Smooth muscle cell of the pulmonary artery (primary cell): ENCODE measurements at places on chromosomes 13 and 19. TPM values are rescaled to one million over a fixed set of nuclear protein-coding genes. Genes with fewer than 3 reads are reported as not detected.

The SSC5D gene
- total RNA-seq = 39.3 and 40.5 TPM in 2 replicates

The CLDN10 gene
- 0.59 and 3.4 TPM in 2 replicates for total RNA-seq

The ERFL gene
- 0.07 and 0.10 TPM in 2 replicates for total RNA-seq

The RDH8 gene
- not detected in 2 replicates for total RNA-seq

The ZNF443 gene
- 1.5 and 2.0 TPM in 2 replicates for total RNA-seq

The RFPL4AL1 gene
- not detected in 2 replicates for total RNA-seq

The CAPN12 gene
- total RNA-seq = 0.13 TPM in 1 of 2 replicates, not detected in the other

The SHC2 gene
- 0.33 and 2.4 TPM in 2 replicates for total RNA-seq

The HSPB6 gene
- total RNA-seq = 106 and 161 TPM in 2 replicates

The TMPRSS9 gene
- 0.17 TPM in 1 of 2 replicates, not detected in the other for total RNA-seq

The FPR2 gene
- 0.07 TPM in 1 of 2 replicates, not detected in the other for total RNA-seq

The SPTBN4 gene
- 1.2 and 5.3 TPM in 2 replicates for total RNA-seq

The ZNF729 gene
- total RNA-seq = not detected in 2 replicates

The MRPS12 gene
- 20.7 and 27.4 TPM in 2 replicates for total RNA-seq

The TTYH1 gene
- total RNA-seq = not detected in 2 replicates

The DMPK gene
- 79.7 and 85.8 TPM in 2 replicates for total RNA-seq

The CEACAM19 gene
- 3.8 and 5.6 TPM in 2 replicates for total RNA-seq

The PPM1N gene
- 1.0 and 1.6 TPM in 2 replicates for total RNA-seq

The ZSWIM4 gene
- total RNA-seq = 8.0 and 19.4 TPM in 2 replicates

The ZNF432 gene
- 9.3 and 12.9 TPM in 2 replicates for total RNA-seq

The VSTM1 gene
- total RNA-seq = not detected in 2 replicates

The BEST2 gene
- total RNA-seq = not detected in 2 replicates

The CPAMD8 gene
- total RNA-seq = 0.20 and 1.6 TPM in 2 replicates

The ZNF223 gene
- 4.9 and 5.1 TPM in 2 replicates for total RNA-seq

The ACER1 gene
- not detected in 2 replicates for total RNA-seq

The PEAK3 gene
- total RNA-seq = not detected in 2 replicates

The MTUS2 gene
- total RNA-seq = 0.10 and 0.13 TPM in 2 replicates

The SERPINE3 gene
- total RNA-seq = not detected in 2 replicates

The PSG2 gene
- 0.13 and 0.73 TPM in 2 replicates for total RNA-seq

The NOTCH3 gene
- total RNA-seq = 243 and 493 TPM in 2 replicates

The CRLF1 gene
- 68.1 and 189 TPM in 2 replicates for total RNA-seq

The PSG7 gene
- 0.30 TPM in 1 of 2 replicates, not detected in the other for total RNA-seq

The CEACAM1 gene
- not detected in 2 replicates for total RNA-seq

The MAB21L1 gene
- total RNA-seq = 3.3 and 3.6 TPM in 2 replicates

The MAMSTR gene
- 0.65 and 0.69 TPM in 2 replicates for total RNA-seq

The LILRA1 gene
- not detected in 2 replicates for total RNA-seq

The TTC9B gene
- total RNA-seq = not detected in 2 replicates

The RNF17 gene
- total RNA-seq = 0.98 TPM in 1 of 2 replicates, not detected in the other

The DHRS12 gene
- total RNA-seq = 3.5 and 6.1 TPM in 2 replicates

The SUGT1 gene
- 45.1 and 50.2 TPM in 2 replicates for total RNA-seq

The ACP5 gene
- 2.4 TPM in 2 replicates for total RNA-seq

The MYH14 gene
- total RNA-seq = 0.03 and 0.13 TPM in 2 replicates

The RNF113B gene
- not detected in 2 replicates for total RNA-seq

The ERICH6B gene
- not detected in 2 replicates for total RNA-seq

The ZNF14 gene
- 4.1 and 5.3 TPM in 2 replicates for total RNA-seq

The ZNF417 gene
- total RNA-seq = 20.2 and 25.7 TPM in 2 replicates

The CEBPA gene
- total RNA-seq = 0.07 and 0.13 TPM in 2 replicates

The FAM83E gene
- total RNA-seq = 0.23 and 0.52 TPM in 2 replicates

The ANKLE1 gene
- total RNA-seq = 0.40 and 0.52 TPM in 2 replicates

The SLC8A2 gene
- total RNA-seq = 0.20 and 0.36 TPM in 2 replicates

The CNFN gene
- total RNA-seq = not detected in 2 replicates

The ZNF430 gene
- 6.8 and 7.0 TPM in 2 replicates for total RNA-seq

The MUC16 gene
- total RNA-seq = not detected in 2 replicates

The PPFIA3 gene
- total RNA-seq = 2.6 and 2.7 TPM in 2 replicates

The HSD17B14 gene
- 2.2 and 2.8 TPM in 2 replicates for total RNA-seq

The OR7C1 gene
- total RNA-seq = not detected in 2 replicates

The LRRC63 gene
- total RNA-seq = 0.20 TPM in 1 of 2 replicates, not detected in the other
